Osteocyte (in vitro differentiated cells): ENCODE measurements at places on chromosomes 6 and 20.

DNA sequence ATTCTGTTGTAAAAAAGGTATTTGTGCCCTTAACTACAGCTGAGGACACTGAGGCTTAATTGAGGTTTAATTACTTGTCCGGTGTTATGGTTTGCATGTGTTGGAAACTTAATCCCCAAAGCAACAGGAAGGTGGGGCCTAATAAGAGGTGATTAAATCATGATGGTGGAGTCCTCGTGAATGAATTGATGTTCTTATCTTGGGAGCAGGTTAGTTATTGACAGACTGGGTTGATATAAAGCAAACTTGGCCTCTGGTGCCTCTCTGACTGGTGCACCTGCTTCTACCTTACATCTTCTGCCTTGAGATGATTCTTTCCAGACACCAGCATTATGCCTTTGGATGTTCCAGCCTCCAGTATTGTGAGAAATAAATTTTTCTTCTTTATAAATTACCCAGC, 306.5 kb upstream of the HS3ST5 start:
- no peaks in the 10 kb centered on the region for H3K27me3 ChIP-seq
- H3K27ac ChIP-seq: no peak overlapping the region
- H3K4me1 ChIP-seq: no peaks in the 10 kb centered on the region
- DNase-seq: no peak
- H3K4me3 ChIP-seq: no peak overlapping the region

- no peaks in the 10 kb centered on the region for H3K27me3 ChIP-seq
- H3K27ac ChIP-seq: peak overlapping the region; percentile 87
- DNase-seq: no peak
- H3K4me3 ChIP-seq: peak overlapping the region; percentile 39
Observed at GRCh38 chr20:38270869-38271605, 10.5 kb upstream of the KIAA1755 start.

DNA sequence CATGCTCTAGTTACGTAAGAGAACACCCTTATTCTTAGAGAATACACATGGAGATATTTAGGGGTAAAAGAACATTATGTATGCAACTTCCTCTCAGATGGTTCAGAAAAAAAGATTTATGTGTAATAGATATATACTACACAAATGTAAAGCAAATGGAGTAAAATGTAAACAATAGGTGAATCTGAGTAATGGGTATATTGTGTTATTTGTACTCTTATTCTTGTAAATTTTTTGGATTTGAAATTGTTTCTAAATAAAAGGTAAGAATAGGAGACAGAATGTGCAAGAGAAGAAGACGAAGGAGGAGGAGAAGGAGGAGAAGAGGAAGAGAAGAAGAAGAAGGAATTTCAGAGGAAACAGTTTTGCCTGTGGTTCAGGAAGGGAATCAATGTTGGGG, 22.5 kb upstream of the LCA5 start:
- H3K36me3 ChIP-seq: peaks cover 2% of the 10 kb centered on the region
- H3K4me3 ChIP-seq: no peak overlapping the region
- no peaks in the 10 kb centered on the region for H3K27me3 ChIP-seq
- DNase-seq: no peak
- peaks cover 4% of the 10 kb centered on the region for H3K4me1 ChIP-seq
- H3K27ac ChIP-seq: no peak overlapping the region

GRCh38 chr6:115717062-115717461, 343.6 kb downstream of the FRK start:
- H3K27me3 ChIP-seq: peaks cover 6% of the 10 kb centered on the region
- no peak overlapping the region for H3K4me3 ChIP-seq
- H3K36me3 ChIP-seq: no peaks in the 10 kb centered on the region
- DNase-seq: no peak
- H3K27ac ChIP-seq: no peak overlapping the region

DNA sequence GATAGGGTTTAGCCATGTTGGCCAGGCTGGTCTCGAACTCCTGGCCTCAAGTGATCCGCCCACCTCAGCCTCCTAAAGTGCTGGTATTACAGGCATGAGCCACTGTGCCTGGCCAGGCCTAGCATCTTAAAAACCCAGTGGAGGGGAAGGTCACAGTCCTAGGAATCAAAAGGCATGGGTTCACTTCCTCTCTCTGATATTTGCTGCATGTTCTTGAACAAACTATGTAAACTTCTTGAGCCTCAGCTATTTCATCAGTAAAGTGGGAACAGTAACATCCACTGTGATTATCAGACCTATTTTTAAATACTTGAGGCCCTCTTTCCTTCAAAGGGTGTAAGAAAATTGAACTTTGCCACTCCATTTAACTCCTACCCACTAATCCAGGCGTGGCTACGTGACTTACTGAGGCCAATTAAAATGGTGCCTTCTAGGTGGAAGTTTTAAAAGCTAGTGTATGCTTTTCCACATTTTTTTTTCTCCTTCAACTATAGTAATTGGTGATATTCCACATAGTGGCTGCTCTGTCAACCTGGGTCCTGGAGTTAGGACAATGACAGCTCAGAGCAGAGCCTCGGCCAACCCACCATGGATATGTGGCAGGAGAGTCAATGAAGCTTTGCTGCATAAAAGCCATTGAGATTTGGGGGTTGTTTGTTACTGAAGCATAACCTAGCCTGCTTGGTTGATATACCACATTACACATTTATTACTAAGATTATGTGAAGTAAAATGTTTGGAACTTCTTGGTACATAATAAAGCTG, 32.2 kb upstream of the IER3 start:
- H3K4me1 ChIP-seq: peaks cover 58% of the 10 kb centered on the region
- no peak for DNase-seq
- H3K36me3 ChIP-seq: no peaks in the 10 kb centered on the region
- H3K27ac ChIP-seq: no peak overlapping the region
- H3K4me3 ChIP-seq: no peak overlapping the region

DNA sequence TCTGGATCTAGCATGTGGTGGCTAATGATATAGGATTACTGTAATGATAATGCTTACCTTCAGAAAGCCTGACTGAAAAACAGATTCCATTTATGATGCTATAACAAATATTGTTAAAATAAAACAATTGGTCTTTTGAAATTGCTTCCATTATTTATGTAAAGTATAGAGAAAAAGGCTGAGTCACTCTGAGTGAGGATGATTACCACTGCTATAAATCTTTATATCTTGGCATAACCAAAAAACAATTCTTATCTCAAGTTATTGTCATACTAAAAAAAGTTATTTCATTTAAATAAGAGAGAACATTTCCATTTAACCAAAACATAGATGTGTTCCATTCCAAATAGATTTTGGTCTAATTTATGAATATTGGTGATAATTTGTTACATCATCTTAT, 53.0 kb upstream of the DST start:
- no peaks in the 10 kb centered on the region for H3K27me3 ChIP-seq
- no peak for DNase-seq
- H3K4me3 ChIP-seq: no peak overlapping the region
- H3K4me1 ChIP-seq: peaks cover 38% of the 10 kb centered on the region
- H3K27ac ChIP-seq: peak overlapping the region; percentile 3
- peaks cover 21% of the 10 kb centered on the region for H3K36me3 ChIP-seq

DNA sequence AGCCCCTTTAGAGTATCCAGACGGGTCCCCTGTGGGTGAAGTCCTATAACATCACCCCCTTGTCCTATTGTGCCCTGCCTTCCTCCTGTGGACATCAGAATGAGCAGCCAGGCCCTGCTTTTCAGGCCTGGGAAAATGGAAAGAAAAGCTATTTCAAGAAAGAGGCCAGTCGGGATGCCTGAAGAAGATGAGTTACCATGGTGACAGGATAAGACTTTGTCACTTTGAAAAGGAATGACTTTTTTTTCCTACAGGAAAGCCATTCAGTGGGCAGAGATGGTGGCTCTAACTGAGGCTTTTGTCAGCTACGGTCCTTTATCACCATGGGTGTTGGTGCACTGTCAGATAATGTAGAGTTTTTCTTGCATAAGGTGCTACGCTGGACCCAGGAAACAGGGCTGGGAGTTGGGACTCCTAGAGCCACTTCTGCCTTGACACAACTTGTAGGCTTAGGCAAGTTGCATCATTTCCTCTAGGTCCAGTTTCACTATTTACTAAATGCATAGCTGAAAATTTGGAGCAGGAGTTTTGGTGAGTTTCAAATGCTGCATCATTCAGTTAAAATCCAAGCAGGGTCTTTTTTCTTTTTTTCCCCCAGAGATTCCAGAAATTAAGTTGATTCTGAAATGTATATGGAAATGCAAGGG, 293.6 kb upstream of the PRND start:
- no peaks in the 10 kb centered on the region for H3K36me3 ChIP-seq
- no peak overlapping the region for H3K27ac ChIP-seq
- no peak overlapping the region for H3K4me3 ChIP-seq
- no peak for DNase-seq
- peaks cover 6% of the 10 kb centered on the region for H3K27me3 ChIP-seq
- H3K4me1 ChIP-seq: no peaks in the 10 kb centered on the region

GRCh38 chr20:37656945-37657344, 36.9 kb upstream of the CTNNBL1 start:
- no peak overlapping the region for H3K4me3 ChIP-seq
- DNase-seq: no peak
- H3K4me1 ChIP-seq: no peaks in the 10 kb centered on the region
- no peak overlapping the region for H3K27ac ChIP-seq
- H3K27me3 ChIP-seq: peaks cover 59% of the 10 kb centered on the region

- H3K4me1 ChIP-seq: peaks cover 81% of the 10 kb centered on the region
- DNase-seq: no peak
- peak overlapping the region; percentile 96 for H3K27ac ChIP-seq
- no peaks in the 10 kb centered on the region for H3K36me3 ChIP-seq
Observed at GRCh38 chr6:30749554-30750378, 5.4 kb upstream of the IER3 start.

DNA sequence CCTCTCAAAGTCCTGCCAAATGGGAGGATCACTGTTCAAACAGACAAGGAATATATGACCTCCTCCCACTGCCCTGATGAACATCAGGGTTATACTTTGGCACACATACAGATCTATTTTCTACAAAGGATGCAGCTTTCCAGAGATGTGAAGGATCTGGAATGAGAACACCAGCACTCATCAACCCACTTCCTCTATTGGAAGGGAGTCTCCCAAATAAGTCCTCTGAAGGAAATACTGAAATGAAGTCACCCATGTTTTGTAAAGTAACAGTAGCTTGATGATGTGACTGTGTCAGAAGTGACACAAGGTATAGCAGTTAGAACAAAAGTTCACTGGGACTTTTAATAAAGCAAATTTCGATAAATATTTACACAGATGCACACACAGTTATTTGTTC, 104.9 kb downstream of the OGFRL1 start:
- DNase-seq: no peak
- peaks cover 12% of the 10 kb centered on the region for H3K36me3 ChIP-seq
- peaks cover 60% of the 10 kb centered on the region for H3K4me1 ChIP-seq
- no peaks in the 10 kb centered on the region for H3K27me3 ChIP-seq
- H3K4me3 ChIP-seq: peak overlapping the region; percentile 2

DNA sequence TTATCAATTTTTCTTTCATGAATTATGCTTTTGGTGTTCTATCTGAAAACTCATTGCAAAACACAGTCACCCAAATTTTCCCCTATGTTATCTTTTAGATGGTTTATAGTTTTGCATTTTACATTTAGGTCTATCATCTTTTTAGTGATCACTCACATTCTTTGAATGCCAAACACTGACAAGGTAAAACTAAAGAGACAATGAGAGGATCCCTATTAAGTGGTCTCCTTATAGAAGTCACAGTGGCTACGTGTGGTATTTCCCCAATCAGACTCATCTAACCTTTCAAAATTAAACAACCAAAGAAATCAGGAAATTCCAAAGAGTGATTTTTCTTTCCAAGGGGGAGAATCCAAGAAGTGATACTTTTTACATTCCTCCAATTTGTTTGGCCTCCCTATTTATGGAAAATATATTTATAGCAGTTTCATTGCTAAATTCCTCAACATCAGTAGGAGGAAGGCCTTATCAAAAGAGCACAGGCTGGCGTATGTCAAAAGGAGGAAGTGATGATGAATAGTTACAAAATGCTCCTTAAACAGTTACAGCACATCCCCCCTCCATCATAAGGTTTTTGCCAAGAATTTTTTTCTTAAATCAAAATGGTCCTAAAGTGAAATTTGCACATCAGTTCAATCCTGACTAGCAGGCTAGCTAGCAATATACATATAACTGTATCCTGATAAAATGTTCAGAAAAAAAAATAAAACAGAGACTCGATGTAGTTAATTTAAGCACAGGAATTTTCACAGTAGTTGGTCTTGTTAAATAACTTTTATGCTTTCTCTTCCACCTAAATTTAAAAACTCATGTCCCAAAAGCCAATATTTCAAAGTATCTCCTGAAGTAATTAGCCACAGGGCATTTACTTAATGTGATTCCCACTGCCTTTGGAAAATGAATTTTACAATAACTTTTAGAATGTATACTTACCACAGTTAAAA, 76.2 kb upstream of the IPCEF1 start:
- H3K36me3 ChIP-seq: peaks cover 49% of the 10 kb centered on the region
- H3K4me3 ChIP-seq: no peak overlapping the region
- no peaks in the 10 kb centered on the region for H3K27me3 ChIP-seq

DNA sequence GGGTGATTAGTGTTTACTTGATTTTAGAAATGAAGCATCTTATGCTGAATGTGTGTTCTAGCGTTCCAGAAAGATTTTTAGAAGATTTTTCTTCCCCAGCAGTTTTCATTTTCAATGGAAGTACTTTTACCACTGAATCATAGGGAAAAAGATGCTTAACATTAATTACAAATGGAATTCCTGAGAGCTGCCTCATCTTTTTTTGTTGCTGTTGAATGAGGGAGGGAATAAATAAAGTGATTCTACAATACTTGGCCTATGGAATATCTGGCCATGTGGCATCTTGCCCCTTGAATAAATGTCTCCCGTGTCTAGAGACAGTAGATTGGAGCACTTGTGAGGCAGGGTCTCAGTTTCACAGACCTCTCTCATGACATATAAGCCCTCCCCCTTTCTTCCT, 44.1 kb upstream of the SLC22A1 start:
- H3K4me1 ChIP-seq: no peaks in the 10 kb centered on the region
- H3K27ac ChIP-seq: no peak overlapping the region
- H3K36me3 ChIP-seq: peaks cover 65% of the 10 kb centered on the region
- H3K27me3 ChIP-seq: no peaks in the 10 kb centered on the region
- DNase-seq: no peak
- no peak overlapping the region for H3K4me3 ChIP-seq

DNA sequence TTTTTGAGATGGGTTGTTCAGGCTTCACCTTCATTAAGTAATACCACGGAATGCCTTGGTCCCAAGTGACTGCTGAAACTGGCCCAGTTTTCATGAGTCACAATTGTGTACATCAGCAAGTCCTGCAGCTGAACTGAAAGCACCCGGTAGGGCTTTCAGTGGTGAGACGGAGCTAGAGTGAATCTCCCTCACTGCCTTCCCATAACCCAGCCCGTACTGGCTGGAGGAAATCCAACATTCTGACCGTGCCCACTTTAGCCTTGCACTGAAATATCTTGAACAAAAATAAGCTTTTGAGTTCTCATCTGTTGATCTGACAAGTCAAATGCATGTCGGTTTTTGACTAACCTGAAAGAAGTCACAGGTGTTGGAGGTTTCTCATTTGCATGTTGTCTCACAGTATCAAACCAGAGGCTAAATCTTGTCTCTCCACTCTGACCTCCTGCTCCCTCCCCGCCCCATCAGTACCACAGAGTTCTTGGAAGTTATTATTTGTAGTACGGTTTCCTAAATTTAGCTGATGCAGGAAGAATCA, 35.9 kb downstream of the DUSP22 start:
- H3K27me3 ChIP-seq: no peaks in the 10 kb centered on the region
- no peaks in the 10 kb centered on the region for H3K4me1 ChIP-seq
- H3K36me3 ChIP-seq: no peaks in the 10 kb centered on the region
- H3K4me3 ChIP-seq: no peak overlapping the region

- H3K36me3 ChIP-seq: no peaks in the 10 kb centered on the region
- H3K27me3 ChIP-seq: peaks cover 3% of the 10 kb centered on the region
- H3K4me3 ChIP-seq: no peak overlapping the region
- no peak for DNase-seq
Observed at GRCh38 chr20:14522595-14522994, 185.2 kb upstream of the FLRT3 start.

GRCh38 chr6:110233770-110234374, 53.6 kb downstream of the CDC40 start:
- H3K4me1 ChIP-seq: peaks cover 6% of the 10 kb centered on the region
- peaks cover 14% of the 10 kb centered on the region for H3K36me3 ChIP-seq
- no peak overlapping the region for H3K27ac ChIP-seq
- H3K4me3 ChIP-seq: no peak overlapping the region
- DNase-seq: no peak
